Hypothalamus (tissue), 51 donors: ENCODE measurements at places on chromosomes 4 and X.

DNA sequence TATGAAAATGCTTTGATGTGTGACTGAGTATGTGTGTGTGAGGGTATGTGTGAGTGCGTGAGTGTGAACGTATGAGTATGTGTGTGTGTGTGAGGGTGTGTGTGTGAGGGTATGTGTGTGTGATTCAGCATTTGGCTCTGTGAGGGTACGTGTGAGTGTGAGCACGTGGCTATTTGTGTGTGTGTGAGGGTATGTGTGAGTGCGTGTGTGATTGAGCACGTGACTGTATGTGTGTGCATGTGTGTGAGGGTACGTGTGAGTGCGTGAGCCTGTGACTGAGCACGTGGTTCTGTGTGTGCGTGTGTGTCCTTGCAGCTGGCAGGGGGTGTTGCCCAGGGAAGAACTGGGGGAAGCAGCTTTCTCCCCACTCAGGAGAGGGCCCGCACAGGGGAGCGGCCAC, 16.1 kb upstream of the PPP2R3B start:
- DNase-seq: no peak

- DNase-seq: no peak
Measured at GRCh38 chr4:21205821-21206531, 505.7 kb downstream of the PACRGL start.

DNA sequence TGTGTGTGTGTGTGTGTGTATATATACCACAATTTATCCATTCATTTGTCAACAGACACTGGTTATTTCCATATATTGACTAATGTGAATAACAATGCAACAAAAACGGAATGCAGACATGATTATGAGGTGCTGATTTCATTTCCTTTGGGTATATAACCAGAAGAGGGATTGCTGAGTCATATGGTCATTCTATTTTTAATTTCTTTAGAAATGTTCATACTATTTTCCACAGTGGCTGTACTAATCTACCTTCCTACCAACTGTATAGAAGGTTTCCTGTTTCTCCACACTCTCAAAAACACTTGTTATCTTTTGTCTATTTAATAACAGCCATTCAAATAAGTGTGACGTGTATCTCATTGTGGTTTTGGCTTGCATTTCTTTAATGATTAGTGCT, 269.9 kb downstream of the OPHN1 start:
- DNase-seq: no peak

GRCh38 chr4:62618042-62618441, 1417.9 kb downstream of the ADGRL3 start:
- no peak for DNase-seq

DNA sequence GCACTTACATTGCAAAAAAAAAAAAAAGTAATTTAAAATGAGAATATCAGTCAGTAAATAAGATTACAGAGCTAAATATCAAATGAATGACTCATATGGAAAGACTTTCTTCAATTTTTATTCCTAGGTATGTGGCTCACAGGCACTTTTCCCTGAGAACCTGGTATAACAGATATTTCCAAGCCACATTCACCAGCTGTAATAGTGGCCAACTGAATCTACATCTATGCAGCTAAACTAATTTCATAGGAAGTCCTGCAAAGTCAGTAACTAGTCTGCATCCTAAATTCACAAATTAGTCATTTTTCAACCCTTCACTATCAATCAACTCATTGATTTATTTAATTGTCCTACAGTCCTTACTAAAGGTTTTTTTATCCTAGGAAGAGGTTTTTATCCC, 5.6 kb downstream of the PDE5A start:
- DNase-seq: no peak

- DNase-seq: no peak
Measured at GRCh38 chrX:117487421-117487820, 629.2 kb downstream of the KLHL13 start.

DNA sequence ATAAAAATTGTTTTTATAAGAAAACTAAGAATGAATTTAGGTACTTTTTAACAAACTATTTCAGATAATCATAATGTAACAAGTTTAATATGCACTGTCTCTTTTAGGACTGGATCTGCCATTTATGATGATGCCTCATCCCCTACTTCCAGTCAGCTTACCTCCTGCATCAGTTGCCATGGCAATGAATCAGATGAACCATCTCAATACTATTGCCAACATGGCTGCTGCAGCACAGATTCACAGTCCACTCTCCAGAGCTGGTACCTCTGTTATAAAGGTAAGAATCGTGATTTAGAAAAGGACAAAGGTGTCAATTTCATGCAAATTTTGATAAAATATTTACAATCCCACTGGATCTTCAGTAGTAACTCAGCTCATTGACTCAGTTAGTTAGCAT, 566.2 kb downstream of the DACH2 start:
- DNase-seq: no peak

GRCh38 chr4:107212565-107212964, 176.5 kb upstream of the DKK2 start:
- DNase-seq: no peak
